ENCODE measurements at places on chromosomes 1 and 21.

GRCh38 chr1:32798191-32798590 lies 19.0 kb downstream of the YARS1 start:
- no peak for DNase-seq

GRCh38 chr1:198649232-198649967 lies 10.6 kb downstream of the PTPRC start:
- no peak for DNase-seq

DNA sequence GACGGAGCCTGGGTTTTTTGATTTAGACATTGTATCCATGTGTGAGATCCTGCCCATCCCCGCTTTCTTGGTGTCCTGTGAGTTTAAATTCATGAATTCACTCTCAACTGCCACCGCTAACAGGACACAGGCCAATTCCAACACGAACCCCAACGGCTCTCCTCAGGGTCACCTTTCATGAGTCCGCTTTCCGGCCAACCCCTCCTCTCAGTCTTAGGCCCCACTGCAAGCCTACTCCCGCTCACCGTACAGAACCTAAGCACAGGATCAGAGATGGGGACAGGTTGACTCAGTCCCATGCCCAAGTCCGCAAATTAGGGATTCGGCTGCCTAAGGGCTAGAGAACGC lies 238 bp upstream of the SCP2 start:
- DNase-seq, result no peak

GRCh38 chr1:44531785-44532566 lies 126.9 kb downstream of the RNF220 start:
- peak; percentile 41 for DNase-seq

- no peak for DNase-seq
Measured at GRCh38 chr1:2086446-2087078, 36.4 kb downstream of the PRKCZ start.

GRCh38 chr21:27164208-27165177 lies 197.6 kb upstream of the ADAMTS5 start:
- DNase-seq, result no peak

DNA sequence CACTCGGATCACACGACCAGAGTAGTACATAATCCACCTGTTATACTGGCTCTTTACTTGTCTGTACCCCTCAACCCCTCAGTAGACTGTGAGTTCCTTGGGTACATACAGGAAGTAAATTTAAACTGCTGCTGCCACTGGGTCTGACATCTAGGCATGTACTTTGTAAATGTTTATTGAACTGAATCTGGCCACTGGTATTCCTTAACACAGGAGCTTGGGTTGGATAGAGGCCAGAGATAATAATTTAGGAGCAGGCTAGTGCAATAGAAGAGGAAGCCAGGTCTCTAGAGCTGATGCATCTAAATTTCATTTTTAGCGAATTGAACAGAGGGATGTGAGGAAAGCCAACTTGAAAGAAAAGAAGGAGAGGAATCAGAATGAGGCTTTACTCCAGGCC lies 12.4 kb downstream of the TTC4 start:
- DNase-seq, result no peak

- DNase-seq, result no peak
Measured at GRCh38 chr1:37501661-37502060, 12.9 kb downstream of the MEAF6 start.

DNA sequence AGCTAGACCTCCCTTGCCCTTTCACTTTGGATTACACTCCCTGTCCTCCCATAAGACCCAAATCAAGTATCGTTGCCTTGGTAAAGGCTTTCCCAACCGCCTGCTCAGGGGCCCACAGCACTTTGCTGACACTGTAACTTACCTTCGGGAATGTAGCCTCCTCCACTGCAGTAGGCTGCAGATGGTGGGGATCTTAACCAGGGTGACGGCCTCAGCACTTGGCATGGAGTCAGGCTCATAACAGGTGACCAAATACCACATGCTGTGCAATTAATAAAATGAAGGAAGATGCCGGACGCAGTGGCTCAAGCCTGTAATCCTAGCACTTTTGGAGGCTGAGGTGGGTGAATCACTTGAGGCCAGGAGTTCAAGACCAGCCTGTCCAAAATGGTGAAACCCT lies 88.7 kb upstream of the IRF2BP2 start:
- DNase-seq, result no peak

DNA sequence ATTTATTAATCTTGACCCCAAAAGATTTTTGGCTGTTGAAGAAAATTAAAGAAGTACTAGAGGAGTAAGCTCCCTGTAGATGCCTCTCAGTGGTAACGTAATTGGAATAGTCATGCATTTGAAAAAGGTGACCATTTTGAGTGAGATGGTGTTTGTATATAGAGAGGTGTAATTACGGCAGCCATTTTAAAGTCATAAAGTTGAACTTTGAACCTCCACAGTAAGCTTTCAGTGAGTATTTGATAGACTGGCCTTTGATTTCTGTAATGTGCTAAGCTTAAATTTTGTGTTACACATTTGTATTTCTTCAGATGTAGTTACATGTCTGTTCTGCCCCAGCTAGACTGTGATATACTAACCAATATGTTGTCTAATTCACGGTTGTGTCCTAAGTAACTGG lies 21.5 kb upstream of the TMCO2 start:
- DNase-seq, result no peak

- no peak for DNase-seq
Measured at GRCh38 chr1:65317866-65318653, 8.7 kb downstream of the DNAJC6 start.
